ENCODE measurements at places on chromosomes 3 and 15.

- peak; percentile 81 for DNase-seq
These were observed 43.1 kb upstream of the SACM1L start for GRCh38 chr3:45646051-45646585.

GRCh38 chr15:96766366-96766765, 435.9 kb downstream of the NR2F2 start:
- no peak for DNase-seq

GRCh38 chr3:70065696-70066253, 66.2 kb downstream of the SAMMSON start:
- no peak for DNase-seq

- DNase-seq: no peak
These were observed 155.9 kb upstream of the BCL6 start for GRCh38 chr3:187900993-187901755.

GRCh38 chr3:14462738-14463137, 60.3 kb downstream of the SLC6A6 start:
- no peak for DNase-seq

DNA sequence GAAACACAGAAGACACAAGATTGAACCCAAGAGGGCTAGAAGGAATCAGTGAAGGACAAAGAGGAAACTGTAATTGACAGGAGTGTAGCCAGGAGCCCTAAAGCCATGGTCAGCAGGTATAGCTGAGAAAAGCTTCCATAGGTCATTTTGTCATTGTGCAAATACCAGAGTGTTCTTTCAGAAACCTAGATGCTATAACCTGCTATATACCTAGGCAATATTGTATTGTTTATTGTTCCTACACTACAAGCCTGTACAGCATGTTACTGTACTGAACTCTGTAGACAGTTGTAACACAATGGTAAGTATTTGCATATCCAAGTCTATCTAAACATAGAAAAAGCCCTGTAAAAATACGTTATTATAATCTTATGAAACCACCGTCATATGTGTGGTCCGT, 119.3 kb upstream of the LRRFIP2 start:
- no peak for DNase-seq

- DNase-seq: no peak
These were observed 835 bp downstream of the STOML1 start for GRCh38 chr15:73991260-73991659.

GRCh38 chr3:97691354-97691753, 73.2 kb upstream of the ARL6 start:
- DNase-seq: no peak

Data from GF-D8 (cell line).